ENCODE measurements at places on chromosomes 4 and X. TPM values are rescaled to one million over a fixed set of nuclear protein-coding genes. Genes with fewer than 3 reads are reported as not detected.

Gene TRPC5OS
- not detected for total RNA-seq

- no peaks in the 10 kb centered on the region for H3K27me3 ChIP-seq
- H3K36me3 ChIP-seq: peaks cover 7% of the 10 kb centered on the region
- DNase-seq: no peak
- H3K4me3 ChIP-seq: no peak overlapping the region
- H3K4me1 ChIP-seq: no peaks in the 10 kb centered on the region
Measured at GRCh38 chr4:1874201-1874600, 3.0 kb downstream of the NSD2 start.

- DNase-seq: no peak
- peaks cover 2% of the 10 kb centered on the region for H3K4me1 ChIP-seq
- no peak overlapping the region for H3K4me3 ChIP-seq
- H3K27ac ChIP-seq: no peak overlapping the region
- H3K36me3 ChIP-seq: peaks cover 20% of the 10 kb centered on the region
- H3K27me3 ChIP-seq: no peaks in the 10 kb centered on the region
Measured at GRCh38 chr4:6141554-6141953, 58.8 kb downstream of the JAKMIP1 start.

DNA sequence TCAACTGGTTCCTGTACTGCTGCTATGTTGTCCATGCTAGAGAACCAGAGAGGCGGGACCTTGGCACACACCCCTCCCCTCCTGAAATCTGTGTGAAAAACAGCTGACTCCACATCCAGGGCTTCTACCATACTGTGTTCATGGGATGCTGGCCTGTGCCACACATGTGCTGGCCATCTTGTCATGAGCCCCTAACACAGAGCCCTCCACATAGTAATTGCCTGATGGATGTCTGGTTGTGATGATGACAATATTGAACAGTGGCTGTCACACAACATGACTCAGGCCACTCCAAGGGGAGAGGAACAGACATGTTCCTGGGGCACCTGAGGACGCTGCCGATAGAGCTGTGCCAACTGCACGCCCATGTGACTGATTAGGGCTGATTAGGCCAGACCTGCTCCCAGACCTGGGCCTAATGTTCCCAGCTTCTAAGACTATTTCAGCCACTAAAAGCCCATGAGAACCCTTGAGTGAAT, 13.1 kb downstream of the SLC25A5 start:
- H3K27me3 ChIP-seq: no peaks in the 10 kb centered on the region
- peaks cover 6% of the 10 kb centered on the region for H3K4me1 ChIP-seq
- DNase-seq: no peak
- no peaks in the 10 kb centered on the region for H3K36me3 ChIP-seq
- H3K4me3 ChIP-seq: no peak overlapping the region

GRCh38 chr4:162274354-162274753, 110.6 kb upstream of the FSTL5 start:
- no peaks in the 10 kb centered on the region for H3K4me1 ChIP-seq
- no peak for DNase-seq
- no peak overlapping the region for H3K4me3 ChIP-seq
- H3K27me3 ChIP-seq: no peaks in the 10 kb centered on the region
- no peak overlapping the region for H3K27ac ChIP-seq

- no peaks in the 10 kb centered on the region for H3K27me3 ChIP-seq
- H3K36me3 ChIP-seq: no peaks in the 10 kb centered on the region
- DNase-seq: no peak
- H3K4me3 ChIP-seq: no peak overlapping the region
- H3K4me1 ChIP-seq: no peaks in the 10 kb centered on the region
Measured at GRCh38 chrX:109857584-109858228, 124.6 kb upstream of the ACSL4 start.

Gene HSFX2
- not detected for total RNA-seq

Gene CT83
- total RNA-seq: 0.73 TPM

- H3K27ac ChIP-seq: no peak overlapping the region
- no peak for DNase-seq
- H3K36me3 ChIP-seq: no peaks in the 10 kb centered on the region
- no peak overlapping the region for H3K4me3 ChIP-seq
- no peaks in the 10 kb centered on the region for H3K27me3 ChIP-seq
Measured at GRCh38 chr4:186808630-186809018, 85.0 kb upstream of the FAT1 start.

Gene PRPS2
- total RNA-seq: 15.3 TPM

GRCh38 chrX:106899841-106900240, 3.3 kb downstream of the RIPPLY1 start:
- peaks cover 5% of the 10 kb centered on the region for H3K4me1 ChIP-seq
- H3K27me3 ChIP-seq: peaks cover 7% of the 10 kb centered on the region
- H3K36me3 ChIP-seq: no peaks in the 10 kb centered on the region
- H3K27ac ChIP-seq: no peak overlapping the region
- H3K4me3 ChIP-seq: no peak overlapping the region

Data from endodermal cell (in vitro differentiated cells).